Aorta (tissue), 5 donors: ENCODE measurements at places on chromosomes 5 and 9. TPM values are rescaled to one million over a fixed set of nuclear protein-coding genes. Genes with fewer than 3 reads are reported as not detected.
A peak's percentile ranks its signal among the peaks of the same experiment; 100 is the strongest.

DNA sequence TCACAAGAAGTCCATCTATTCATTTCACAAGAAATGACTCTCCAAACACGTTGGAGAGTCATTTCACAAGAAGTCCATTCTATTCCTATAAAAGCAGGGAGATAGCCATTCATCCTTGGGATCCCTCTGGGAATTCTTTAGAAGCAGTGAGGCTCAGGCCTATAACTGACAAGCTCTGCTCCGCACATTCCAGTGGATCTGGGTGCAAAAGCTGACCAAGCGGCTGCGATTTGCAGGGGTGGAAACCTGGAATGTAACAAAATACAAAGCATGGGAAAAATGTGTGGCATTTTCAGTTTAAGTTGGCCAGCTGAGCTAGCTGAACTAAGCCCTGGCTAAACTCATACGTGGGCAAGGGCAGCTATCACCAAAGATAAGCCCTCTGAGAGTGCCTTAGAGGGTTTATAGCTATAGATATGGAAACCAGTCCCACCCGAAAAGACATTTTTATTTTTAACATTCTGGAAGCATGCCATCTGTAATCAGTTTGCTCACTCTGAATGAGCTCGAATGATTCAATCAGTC lies 8.7 kb downstream of the TAS2R1 start:
- H3K27ac ChIP-seq, result no peak overlapping the region
- no peaks in the 10 kb centered on the region for H3K36me3 ChIP-seq
- no peaks in the 10 kb centered on the region for H3K4me1 ChIP-seq
- no peak for DNase-seq
- H3K27me3 ChIP-seq, result no peaks in the 10 kb centered on the region

The SPOCK1 gene
- 67.8 TPM for total RNA-seq

- H3K4me1 ChIP-seq, result no peaks in the 10 kb centered on the region
- no peak overlapping the region for H3K27ac ChIP-seq
- no peak overlapping the region for H3K4me3 ChIP-seq
- H3K36me3 ChIP-seq, result no peaks in the 10 kb centered on the region
These were observed 35.0 kb downstream of the AOPEP start for GRCh38 chr9:94761481-94761880.

GRCh38 chr9:93110311-93110855 lies 14.4 kb downstream of the CARD19 start:
- H3K27me3 ChIP-seq, result no peaks in the 10 kb centered on the region
- peaks cover 8% of the 10 kb centered on the region for H3K36me3 ChIP-seq
- DNase-seq, result peak; percentile 45
- no peak overlapping the region for H3K4me3 ChIP-seq

DNA sequence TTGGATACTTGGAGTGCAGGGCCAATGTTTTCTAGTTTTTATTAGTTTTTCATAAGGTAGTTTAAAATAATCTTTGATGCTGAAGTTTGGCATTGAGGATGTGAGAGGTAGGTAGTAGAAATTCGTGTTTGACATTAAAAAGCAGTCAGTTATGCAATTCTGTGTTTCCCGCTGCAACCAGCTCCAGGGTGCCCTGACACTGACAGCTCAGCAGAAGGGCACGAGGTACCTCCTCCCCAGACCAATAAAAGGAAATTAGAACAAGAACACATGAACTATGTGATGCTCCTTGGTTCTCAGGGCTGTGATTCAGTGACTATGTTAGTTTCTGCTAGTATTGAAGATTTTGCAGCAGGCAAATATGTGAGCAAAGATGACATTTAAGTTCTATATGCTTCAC lies 40.2 kb downstream of the NSUN2 start:
- H3K27ac ChIP-seq, result no peak overlapping the region
- H3K4me1 ChIP-seq, result peaks cover 1% of the 10 kb centered on the region
- no peaks in the 10 kb centered on the region for H3K27me3 ChIP-seq
- no peak overlapping the region for H3K4me3 ChIP-seq

GRCh38 chr5:167861129-167861927 lies 430.1 kb upstream of the WWC1 start:
- H3K4me3 ChIP-seq, result no peak overlapping the region
- no peak for DNase-seq
- no peaks in the 10 kb centered on the region for H3K36me3 ChIP-seq
- H3K27ac ChIP-seq, result no peak overlapping the region
- peaks cover 2% of the 10 kb centered on the region for H3K4me1 ChIP-seq
- H3K27me3 ChIP-seq, result no peaks in the 10 kb centered on the region

DNA sequence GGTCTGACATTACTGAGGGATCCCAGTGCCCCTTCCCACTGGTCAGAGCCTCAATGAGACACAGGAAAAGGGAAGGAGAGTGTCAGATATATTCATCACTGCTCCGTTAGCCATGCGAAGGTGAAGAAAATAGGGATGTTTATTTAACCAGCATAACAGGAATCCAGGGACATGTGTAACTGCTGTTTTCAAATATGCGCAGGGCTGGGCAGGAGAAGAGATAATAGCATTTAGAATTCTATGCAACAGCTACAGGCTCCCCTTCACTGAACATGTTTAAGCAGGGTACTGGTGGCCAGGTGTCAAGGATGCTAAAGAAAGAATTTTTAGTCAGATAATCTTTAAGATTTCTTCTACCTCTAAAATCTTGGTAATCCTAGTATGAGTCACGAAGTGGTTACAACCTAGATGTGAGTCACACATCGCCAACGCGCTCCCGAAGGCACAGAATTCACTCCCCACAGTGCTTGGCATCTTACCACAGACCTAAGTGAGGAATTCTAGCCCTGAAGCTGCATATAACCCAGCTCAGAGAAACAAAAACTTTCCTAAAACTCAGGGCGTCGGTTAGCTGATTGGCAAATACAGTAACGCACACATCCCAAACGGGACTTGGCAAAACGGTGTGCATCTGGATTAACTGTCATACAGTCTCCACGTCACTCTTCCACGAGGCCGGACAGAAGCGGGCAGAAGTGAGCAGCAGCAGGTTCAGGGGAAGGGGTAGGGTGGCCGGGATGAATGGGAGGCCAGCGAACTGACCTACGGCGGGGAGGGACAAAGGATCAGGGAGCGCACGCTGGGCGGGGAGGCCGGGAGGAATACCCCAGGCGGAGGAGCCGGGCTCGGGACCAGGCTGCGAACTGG lies 1.1 kb downstream of the CTNNAL1 start:
- peak; percentile 81 for DNase-seq
- peak overlapping the region; percentile 100 for H3K4me3 ChIP-seq
- H3K36me3 ChIP-seq, result no peaks in the 10 kb centered on the region
- H3K27ac ChIP-seq, result peak overlapping the region; percentile 98

- H3K36me3 ChIP-seq, result no peaks in the 10 kb centered on the region
- no peak overlapping the region for H3K4me3 ChIP-seq
These were observed 738.2 kb downstream of the BRINP1 start for GRCh38 chr9:118630931-118631595.

- no peaks in the 10 kb centered on the region for H3K4me1 ChIP-seq
- H3K27me3 ChIP-seq, result no peaks in the 10 kb centered on the region
- H3K27ac ChIP-seq, result no peak overlapping the region
- H3K4me3 ChIP-seq, result no peak overlapping the region
These were observed 93.6 kb downstream of the ROR2 start for GRCh38 chr9:91856419-91856818.

DNA sequence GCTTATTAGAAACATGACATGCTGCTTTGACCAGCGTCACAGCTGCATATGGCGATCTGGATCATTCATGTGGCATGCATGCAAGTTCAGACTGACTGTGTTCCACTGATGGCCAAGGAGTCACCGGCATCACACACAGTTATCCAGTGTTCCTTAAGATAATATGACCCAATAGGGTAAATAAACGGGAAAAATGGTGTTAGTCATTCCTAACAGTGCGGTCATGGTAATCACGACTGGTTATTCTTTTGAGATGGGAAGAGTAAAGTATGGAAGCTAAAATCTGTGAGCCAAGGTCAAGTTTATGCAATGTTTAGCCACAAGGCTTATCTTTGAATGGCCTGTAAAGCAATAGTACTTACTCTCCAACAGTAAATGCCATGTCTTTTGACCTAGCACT lies 29.3 kb upstream of the LVRN start:
- no peaks in the 10 kb centered on the region for H3K36me3 ChIP-seq
- no peak overlapping the region for H3K4me3 ChIP-seq
- H3K27ac ChIP-seq, result no peak overlapping the region
- no peaks in the 10 kb centered on the region for H3K27me3 ChIP-seq
- no peak for DNase-seq
- no peaks in the 10 kb centered on the region for H3K4me1 ChIP-seq

GRCh38 chr9:131382850-131383729 lies 10.8 kb upstream of the PRRC2B start:
- H3K27ac ChIP-seq, result no peak overlapping the region
- H3K4me1 ChIP-seq, result no peaks in the 10 kb centered on the region
- no peak for DNase-seq
- H3K4me3 ChIP-seq, result no peak overlapping the region

- no peaks in the 10 kb centered on the region for H3K27me3 ChIP-seq
- H3K27ac ChIP-seq, result no peak overlapping the region
- H3K36me3 ChIP-seq, result peaks cover 4% of the 10 kb centered on the region
- no peak overlapping the region for H3K4me3 ChIP-seq
- DNase-seq, result no peak
These were observed 20.0 kb downstream of the CCDC125 start for GRCh38 chr5:69312459-69313160.

DNA sequence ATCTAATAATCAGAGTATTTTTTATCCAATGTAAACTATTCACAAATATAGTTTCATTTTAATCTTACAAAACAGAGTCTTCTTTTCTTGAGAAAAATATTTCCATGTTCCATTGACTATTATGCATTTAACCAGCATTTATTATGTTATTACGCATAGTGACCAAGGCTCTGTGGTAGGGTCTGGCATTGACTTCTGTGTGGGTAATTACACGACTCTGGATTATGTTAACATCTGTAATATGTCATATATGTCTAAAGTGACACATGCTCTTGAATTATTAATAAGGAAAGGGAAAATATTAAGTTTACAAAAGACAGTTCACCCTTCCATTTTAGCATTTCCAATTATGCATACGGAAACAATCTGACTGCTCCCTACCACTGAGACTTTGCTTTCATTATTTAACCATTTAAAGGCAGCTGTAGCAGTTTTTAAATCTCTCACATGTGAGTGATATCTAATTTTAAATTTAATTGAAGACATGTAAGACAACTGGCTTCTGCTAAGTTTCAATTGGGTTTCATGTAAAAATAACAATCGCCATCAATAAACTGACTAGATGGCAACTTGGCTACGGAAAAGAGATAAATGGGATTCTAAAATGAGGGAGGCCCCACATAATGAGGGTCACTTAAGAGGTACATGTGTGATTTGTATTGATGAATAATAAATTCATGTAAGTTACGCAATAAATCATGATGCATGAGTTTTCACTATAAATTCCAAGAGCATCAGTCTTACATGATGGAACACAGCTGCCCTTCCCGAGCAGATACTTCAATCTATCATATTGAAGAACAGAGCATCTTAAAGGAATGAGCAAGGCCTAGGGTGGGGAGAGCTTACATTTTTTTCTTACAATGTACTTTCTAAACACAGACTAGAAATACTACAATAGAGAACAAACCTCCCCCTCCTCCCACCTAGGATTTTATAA lies 1056.8 kb downstream of the MAT2B start:
- no peaks in the 10 kb centered on the region for H3K27me3 ChIP-seq
- no peak for DNase-seq
- H3K4me3 ChIP-seq, result no peak overlapping the region
- H3K4me1 ChIP-seq, result no peaks in the 10 kb centered on the region
- H3K27ac ChIP-seq, result no peak overlapping the region

DNA sequence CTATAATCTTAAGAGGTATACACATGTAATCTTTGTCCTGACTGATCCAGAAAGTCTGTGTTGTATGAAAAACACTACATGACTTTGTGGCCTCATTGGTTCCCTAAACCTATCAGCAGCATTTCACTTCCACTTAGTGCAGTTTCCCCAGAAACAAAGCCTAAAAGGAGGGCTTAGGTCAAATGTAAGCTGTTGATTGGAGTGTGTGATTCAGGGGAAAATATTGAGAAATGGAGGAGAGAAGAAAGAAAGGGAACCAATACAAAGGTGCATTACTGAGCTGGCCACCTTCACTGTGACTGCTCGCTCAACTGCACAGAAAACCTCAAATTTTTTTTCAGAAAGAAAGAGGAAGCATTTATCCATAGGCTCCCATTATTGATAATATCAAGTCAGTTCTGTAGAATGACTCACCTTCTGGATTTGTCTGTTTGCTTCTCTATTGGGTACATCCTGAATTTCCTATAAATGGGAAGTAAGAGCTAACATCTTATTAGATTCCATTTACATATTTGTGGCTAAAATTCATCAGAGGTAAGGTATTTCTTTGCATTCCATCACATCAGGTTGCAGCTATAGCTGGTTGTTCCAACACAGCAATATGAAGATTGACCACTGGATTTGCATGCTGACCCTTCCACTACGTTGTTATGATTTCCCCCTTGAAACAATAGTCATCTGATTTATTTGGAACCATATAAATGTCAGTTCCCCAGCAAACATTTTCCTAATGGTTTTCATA lies 10.3 kb upstream of the FST start:
- H3K36me3 ChIP-seq, result no peaks in the 10 kb centered on the region
- no peaks in the 10 kb centered on the region for H3K4me1 ChIP-seq
- no peaks in the 10 kb centered on the region for H3K27me3 ChIP-seq
- H3K4me3 ChIP-seq, result no peak overlapping the region

- DNase-seq, result no peak
- no peak overlapping the region for H3K27ac ChIP-seq
- no peaks in the 10 kb centered on the region for H3K4me1 ChIP-seq
- no peaks in the 10 kb centered on the region for H3K27me3 ChIP-seq
These were observed 12.6 kb upstream of the NANS start for GRCh38 chr9:98043915-98044314.

DNA sequence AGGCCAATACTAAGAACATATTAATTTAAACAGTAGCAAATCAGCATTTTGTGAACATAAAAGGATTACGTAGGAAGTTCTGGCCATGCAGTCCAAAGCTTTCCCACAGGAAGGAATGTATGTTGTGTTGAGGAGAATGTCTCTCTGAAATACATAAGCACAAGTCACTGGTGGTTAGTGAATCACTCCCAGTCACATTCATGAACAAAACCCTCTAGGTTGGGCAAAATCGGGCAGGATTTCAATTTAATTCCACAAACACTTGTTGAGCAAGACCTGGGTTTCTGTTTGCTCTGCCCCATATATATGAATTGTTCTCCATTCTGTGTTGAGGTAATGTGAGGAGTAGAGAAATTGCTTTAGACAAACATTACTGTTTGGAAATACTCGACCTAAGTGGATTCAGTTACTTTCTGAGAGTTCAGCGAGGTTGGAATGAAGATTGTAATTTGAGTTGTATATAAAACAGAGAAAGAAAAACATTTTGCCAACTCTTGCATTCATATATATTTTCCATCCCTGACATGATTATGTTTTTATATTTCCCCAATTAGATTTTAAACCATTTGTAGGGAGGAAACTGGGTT lies 127.6 kb upstream of the RPS23 start:
- peaks cover 2% of the 10 kb centered on the region for H3K36me3 ChIP-seq
- DNase-seq, result no peak
- H3K4me1 ChIP-seq, result peaks cover 14% of the 10 kb centered on the region

DNA sequence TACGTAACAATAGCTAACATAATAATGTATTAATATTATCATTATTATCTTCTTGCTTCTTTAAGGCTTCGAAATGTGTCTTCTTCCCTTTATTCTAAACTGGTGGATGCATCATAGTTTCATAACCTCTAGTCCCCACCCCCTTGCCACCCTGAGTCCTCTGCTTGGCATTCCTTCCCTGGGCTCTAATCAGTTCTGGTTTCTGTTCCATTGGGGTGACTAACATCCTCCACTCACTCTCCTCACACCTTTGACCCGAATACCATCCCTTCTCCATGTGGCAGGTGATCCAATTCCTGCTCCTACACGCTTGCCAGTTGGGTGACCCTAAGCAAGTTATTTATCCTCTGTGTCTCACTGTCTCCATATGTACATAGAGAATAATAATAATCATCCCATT lies 286.1 kb downstream of the TRPM3 start:
- H3K4me1 ChIP-seq, result no peaks in the 10 kb centered on the region
- no peak overlapping the region for H3K4me3 ChIP-seq
- no peaks in the 10 kb centered on the region for H3K36me3 ChIP-seq

The CER1 gene
- total RNA-seq, result not detected
